ENCODE measurements at places on chromosomes 12 and 14.

- no peak for DNase-seq
Measured at GRCh38 chr12:110314308-110314707, 33.3 kb downstream of the ATP2A2 start.

- DNase-seq: no peak
Measured at GRCh38 chr14:33655421-33655820, 295.5 kb downstream of the EGLN3 start.

DNA sequence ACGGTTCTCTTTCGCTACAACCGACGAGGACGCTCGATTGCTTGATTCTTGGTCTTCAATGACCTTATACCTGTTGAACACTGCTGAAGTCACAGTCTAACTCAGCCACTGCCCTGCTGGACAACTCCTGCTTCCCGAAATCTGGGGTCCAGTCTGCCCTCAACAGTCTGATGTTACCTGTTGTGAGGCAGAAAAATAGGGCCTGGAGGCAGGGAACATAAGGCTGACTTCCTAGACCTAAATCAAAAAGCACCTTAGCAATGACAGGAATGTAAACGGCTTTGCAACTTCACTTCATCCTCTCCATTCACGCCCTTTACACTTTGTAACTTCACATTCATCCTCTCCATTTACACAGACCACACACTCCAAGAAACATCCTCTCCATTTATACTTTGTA lies 597 bp upstream of the GLTP start:
- no peak for DNase-seq

DNA sequence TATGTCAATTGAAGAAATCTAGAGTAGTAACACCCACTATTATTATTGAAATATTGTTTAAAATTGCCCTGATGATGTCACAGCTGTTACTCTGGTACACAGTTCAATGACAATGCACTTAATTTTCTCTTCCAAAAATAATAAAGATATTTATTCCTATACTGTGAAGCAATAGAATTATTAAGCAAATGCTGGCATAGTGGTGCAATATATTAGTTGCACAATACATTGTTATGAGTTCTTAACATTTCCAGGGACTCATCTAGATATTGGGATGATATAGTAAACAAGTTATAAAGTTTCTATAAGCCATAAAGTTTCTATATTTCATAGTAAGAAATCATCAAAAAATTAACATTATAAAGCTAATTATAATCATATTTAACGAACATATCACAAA lies 897.8 kb downstream of the LRFN5 start:
- no peak for DNase-seq

DNA sequence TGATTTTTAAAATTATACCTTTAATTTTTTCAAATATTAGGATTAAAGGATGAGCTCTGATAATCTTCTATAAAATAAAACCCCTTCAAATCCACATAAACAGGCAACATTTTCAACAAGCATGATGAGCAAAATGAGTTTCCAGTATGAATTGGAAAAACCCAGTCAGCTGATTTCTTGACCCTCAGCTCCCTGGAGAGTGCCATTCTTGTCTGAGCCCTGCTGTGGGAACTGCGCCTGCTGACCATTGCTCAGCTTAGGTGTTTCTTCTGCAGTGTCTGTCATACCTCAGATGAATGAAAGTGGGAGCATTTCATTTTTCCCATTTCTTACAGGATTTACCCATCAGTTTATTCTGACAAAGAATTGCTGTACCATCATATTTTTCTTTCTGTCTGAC lies 27.6 kb downstream of the MAPKAPK5 start:
- no peak for DNase-seq

DNA sequence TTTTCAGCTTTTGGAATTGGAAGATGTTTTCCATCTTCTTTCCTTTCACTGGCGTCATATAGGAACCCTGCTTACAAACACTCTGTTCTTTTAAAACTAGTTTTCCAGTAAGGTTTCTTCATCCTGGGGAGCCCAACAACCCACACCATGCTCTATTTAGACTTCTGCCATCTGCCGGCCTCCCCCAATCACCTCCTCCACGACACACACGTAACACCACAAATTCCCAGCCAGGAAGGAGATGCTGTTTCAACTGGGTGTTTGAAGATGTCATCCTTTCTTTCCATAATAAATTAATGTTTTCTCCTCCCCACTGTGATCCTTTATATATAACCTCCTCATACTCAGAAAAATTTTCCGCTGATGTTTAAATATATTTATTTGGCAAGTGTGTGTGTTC lies 231.4 kb upstream of the DDHD1 start:
- DNase-seq: no peak

- no peak for DNase-seq
Measured at GRCh38 chr12:46617167-46617566, 208.6 kb downstream of the SLC38A4 start.

DNA sequence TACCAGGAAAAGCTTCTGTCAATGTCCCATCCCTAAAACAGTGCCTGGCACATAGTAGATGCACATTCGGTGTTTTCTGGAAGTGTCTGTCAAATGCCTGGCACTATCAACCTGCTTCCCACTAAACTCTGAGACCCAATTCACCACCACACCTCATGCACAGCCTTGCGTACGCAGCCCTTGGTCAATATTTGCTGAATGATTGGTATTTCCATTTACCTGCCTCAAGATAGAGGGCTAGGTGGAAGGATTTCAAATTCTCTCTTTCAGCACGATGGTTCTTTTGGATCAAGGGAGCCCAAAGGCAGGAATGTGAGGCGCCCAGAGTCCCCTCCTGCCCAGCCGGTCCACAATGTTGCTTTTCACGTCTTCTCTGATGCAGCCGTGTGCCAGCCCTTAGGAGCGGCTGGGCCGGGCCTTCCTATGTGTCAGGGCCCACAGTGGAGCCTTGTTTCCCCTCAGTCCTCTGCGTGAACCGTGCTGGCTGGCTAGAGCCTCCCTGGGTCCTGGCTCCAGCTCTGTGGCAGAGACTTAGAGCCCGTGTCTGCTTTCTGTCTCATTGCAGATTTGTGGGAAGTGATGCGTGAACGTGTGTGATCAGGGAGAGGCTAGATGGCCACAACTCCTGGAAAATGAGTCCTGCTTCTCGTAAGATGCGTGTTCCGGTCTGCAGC lies 99.9 kb upstream of the RFLNA start:
- DNase-seq: no peak

DNA sequence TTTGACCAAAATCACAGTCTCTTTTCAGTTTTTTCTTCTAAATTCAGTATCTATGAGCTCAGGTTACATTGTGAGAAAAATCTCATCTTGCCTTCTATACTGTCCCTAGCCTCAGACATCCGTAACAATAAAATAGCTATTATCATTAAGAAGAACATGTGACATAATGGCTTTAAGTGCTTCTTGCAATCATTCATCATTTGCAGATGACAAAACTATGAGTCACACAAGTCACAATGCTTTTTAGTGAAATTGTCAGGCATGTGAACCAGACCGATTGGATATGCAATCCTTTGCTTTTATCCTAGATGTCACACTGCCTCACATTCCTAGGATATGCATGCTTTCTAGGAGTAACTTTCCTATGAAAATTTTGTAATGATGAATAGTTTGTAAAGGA lies 313.1 kb downstream of the SLC6A15 start:
- no peak for DNase-seq

DNA sequence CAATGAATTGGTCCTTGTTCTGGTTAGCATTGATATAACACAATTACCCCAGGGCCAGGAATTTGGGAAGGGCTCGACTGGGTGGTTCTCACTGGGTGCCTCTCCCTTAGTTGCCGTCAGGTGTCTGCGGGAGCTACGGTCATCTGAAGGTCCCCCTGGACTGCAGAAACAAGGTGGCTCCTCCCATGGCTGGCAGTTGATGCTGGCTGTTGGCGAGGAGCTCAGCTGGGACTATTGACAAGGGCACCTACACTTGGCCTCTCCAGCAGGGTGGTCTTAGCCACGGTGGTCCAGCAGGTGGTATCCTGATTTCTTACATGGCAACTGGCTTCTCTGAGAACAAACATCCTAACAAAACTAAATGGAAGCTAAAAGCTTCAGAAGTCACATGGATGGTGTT lies 41.0 kb upstream of the RGS6 start:
- no peak for DNase-seq

GRCh38 chr14:102457509-102457908 lies 52.1 kb downstream of the ANKRD9 start:
- no peak for DNase-seq

DNA sequence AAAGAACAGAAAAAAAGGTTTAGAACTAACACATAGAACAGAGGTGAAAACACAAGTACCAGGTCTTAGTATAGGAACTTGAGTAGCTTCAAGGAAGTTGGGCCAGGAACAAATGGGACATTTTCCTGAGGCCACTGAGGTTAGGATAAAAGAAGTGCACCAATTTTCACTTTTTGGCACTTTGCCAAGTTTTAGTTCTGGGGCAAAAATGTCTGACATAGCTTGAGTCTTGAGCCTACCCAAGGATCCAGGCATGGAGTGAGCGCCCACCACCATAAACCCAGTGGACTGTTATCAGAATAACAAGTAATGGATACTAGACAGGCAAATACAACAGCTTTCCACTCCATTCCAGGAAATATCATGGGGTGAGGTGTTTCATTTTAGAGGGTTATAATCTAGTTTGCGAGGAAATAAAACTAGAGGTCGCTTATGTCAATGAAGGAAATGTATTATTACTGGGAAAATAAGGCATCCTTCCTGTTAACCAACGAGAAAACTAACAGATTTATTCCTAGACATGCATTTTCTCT lies 199.7 kb upstream of the HMGA2 start:
- no peak for DNase-seq

GRCh38 chr12:63362791-63363190 lies 211.8 kb upstream of the AVPR1A start:
- no peak for DNase-seq

DNA sequence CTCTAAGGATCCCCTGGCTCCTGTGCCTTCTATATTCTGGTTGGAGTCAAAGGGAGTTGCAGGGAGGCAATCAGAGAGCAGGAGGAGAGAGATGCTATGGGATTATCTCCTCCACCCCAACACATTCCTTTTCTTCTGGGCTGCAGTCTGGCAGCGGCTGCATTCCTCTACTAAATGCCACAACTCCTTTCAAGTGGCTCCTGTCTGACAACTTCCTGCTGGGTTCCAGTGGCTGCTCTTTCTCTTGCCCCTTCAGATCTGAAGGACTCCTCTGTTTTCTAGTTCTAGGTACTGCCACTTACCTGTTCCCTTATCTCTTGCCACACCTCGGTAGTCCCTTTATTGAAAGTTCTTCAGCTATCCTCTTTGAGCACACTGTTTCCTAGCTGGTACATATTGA lies 425.0 kb downstream of the SNAPC1 start:
- no peak for DNase-seq

- no peak for DNase-seq
Measured at GRCh38 chr14:92470215-92470614, 43.4 kb upstream of the RIN3 start.

GRCh38 chr12:104410326-104410725 lies 46.4 kb upstream of the CHST11 start:
- no peak for DNase-seq

GRCh38 chr12:90090929-90091651 lies 382.5 kb upstream of the ATP2B1 start:
- no peak for DNase-seq

DNA sequence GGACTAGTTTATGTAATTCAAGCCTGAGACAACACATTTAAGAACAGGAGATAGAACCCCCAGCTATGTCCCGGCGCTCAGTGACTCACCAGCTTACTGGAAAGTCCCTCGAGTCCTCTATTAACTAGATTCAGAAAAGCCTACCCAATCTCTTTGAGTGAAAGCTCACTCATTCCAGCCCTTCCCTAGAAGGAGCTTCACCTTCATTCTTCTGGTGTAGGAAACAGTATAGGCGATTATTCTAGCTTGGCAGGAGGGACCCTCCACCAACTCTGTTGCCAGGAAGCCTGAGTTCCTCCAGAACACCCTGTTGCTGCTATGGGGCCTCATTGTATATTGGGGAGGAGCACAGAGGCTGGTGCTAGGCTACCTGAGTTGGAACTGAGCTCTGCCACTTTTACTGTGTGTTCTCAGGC lies 57.2 kb upstream of the AEBP2 start:
- DNase-seq: no peak

DNA sequence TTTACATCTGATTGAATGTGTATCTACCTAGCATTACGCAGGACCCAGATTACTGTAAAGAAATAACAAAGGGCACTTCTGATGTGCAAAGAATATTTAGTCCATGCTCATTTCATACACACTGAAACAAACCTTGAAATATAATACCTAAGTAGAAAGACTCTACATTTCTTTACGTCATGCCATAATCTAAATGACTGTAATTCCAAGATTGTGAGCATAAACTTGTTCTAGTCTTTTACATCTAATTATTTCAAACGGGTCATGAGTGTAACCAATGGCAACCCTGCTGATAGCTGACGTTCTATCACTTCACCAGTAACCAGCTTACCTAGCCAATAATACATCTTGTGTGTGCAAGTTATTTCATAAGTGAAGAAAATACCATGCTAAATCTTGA lies 433.8 kb downstream of the PRKD1 start:
- no peak for DNase-seq

DNA sequence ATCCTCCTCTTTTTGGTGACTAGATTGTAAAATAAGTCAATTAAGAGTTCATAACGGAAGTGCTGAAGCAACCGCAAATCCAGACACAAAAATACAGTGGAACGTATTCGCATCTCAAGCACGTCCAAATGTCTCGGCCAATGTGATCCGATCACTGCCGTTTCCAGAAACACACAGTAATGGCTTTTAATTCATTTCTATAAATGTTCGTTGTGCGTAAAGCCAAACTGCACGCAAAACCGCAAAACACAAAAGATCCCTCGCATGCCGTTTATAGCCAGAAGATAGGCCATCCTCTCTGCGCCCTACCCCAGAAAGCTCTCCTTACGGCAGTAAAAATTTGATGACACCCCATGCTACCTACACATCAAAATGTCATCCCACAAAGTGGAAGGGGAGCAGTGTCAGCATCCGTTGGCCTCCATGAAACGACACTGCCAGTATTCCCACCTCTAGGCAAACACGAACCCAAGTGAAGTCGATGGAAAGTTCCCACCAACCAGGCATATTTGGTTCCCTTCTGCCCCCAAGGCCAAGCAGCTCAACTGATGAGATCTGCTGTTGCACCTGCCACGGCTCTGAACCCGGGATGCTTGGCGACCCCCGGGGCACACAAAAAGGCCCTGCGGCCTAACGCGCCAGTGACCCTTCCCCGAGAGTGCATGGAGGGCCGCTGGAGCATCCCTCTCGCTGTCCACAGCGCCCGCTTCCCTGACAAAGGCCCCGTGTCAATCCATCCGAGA lies 1.4 kb downstream of the HECTD4 start:
- DNase-seq: no peak
